RPMI7951 (cell line): ENCODE measurements at places on chromosomes 16 and 17.

- DNase-seq, result no peak
These were observed 393 bp downstream of the RNF166 start for GRCh38 chr16:88705801-88706228.

DNA sequence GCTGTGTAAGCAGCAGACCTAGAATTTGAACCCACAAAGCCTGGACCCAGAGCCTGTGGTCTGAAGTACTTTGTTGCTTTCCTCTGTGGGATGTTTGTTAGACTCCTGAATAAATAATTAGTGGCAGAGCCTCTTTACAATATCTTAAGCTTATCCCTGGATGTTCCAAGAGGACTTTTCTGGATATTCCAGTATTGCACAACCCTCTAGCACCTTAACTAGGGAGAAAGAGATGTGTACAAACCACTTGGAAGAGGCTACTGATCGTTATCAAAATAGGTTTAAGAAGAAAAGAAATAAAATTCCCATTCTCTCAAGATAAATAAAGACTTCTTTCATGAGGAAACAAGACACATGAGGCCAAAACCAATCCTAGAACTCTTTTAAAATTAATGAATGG is 632.4 kb downstream of the CDH11 start:
- peak; percentile 8 for DNase-seq

- no peak for DNase-seq
These were observed 51.1 kb downstream of the USP43 start for GRCh38 chr17:9696279-9697044.

GRCh38 chr17:9850151-9850550 is 24.4 kb downstream of the GLP2R start:
- no peak for DNase-seq

DNA sequence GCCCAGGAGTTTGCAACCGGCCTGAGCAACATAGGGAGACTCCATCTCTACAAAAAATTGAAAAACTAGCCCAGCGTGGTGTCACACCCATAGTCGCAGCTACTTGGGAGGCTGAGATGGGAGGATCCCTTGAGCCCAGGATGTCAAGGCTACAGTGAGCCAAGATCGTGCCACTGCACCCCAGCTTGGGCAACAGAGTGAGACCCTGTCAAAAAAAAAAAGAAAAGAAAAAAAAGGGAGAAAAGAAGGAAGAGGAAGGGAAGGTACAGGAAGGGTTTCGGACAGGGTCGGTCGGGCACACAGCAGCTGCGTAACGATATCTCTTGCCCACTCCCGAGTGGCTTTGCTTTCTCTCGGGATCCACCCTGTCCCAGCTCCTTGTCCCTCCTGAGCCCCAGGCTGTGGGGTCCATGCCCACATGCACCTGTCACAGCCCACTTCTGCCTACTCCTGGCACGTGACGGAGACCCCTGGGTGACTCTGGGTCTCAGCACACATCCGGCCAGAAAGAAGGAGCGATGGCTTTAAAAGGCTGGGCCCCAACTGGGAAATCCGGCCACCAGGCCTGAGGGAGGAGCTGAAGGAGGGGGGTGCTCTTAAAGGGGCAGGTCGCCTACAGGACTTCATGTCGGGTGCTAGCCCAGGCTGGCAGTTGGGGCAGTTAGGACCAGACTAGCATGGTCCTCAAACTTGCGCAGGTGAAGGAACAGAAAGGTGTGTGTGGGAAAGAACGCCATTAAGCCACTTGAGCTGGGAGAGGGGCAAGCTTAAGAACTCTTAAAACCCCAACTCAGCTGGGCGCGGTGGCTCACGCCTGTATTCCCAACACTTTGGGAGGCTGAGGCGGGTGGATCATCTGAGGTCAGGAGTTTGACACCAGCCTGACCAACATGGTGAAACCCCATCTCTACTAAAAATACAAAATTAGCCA is at the start of gene GHDC:
TSS of gene GHDC (minus strand) at position 526 of the 931 bp plus-strand sequence. CDS start 913 bp downstream, outside the sequence.
- peak; percentile 77 for DNase-seq

DNA sequence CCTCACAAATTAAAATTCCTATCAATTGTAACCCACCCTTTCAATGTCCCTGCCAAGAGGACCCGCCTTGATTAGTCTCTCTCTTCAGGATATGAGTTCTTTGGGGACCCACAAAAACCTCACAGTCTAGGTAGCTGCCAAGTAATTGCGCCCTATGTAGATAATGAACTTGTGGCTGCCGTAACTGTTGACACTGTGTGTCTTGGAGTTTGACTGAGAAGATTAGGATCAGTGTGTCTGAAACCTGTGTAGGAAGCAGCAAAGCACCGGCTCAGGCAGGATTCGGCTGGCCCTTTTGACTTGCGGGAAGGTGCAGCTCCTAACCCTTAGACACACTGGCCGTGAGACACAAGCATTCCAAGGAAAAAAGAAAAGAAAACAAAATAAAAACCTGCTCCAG is 17.8 kb upstream of the SLC6A4 start:
- no peak for DNase-seq

DNA sequence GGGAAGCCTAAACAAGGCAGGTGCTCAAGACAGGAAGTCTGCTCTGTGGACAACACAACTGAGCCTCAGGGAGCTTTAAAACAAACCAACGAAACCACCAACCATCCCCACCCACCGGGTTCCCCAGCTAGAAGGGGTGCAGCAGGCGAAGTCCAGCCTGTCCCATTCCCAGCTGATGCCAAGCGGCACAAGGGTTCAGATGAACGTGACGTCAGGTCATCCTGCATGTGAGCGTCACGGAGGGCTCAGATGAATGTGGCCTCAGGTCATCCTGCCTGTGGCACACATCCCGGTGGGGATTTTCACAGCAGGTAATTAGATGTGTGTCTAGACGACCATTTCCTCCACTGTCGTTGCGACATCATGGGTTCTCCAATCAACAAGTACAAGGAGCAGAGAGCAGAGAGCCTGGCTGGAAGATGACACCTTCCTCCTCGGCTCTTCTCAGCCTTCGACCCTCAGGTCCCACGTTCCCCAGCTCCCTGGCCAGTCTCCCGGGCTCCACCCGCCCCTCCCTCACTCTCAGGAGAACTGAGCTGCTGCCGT is 246.5 kb downstream of the FOXL1 start:
- peak; percentile 35 for DNase-seq

GRCh38 chr16:74020095-74020670 is 276.4 kb upstream of the PSMD7 start:
- DNase-seq, result no peak

DNA sequence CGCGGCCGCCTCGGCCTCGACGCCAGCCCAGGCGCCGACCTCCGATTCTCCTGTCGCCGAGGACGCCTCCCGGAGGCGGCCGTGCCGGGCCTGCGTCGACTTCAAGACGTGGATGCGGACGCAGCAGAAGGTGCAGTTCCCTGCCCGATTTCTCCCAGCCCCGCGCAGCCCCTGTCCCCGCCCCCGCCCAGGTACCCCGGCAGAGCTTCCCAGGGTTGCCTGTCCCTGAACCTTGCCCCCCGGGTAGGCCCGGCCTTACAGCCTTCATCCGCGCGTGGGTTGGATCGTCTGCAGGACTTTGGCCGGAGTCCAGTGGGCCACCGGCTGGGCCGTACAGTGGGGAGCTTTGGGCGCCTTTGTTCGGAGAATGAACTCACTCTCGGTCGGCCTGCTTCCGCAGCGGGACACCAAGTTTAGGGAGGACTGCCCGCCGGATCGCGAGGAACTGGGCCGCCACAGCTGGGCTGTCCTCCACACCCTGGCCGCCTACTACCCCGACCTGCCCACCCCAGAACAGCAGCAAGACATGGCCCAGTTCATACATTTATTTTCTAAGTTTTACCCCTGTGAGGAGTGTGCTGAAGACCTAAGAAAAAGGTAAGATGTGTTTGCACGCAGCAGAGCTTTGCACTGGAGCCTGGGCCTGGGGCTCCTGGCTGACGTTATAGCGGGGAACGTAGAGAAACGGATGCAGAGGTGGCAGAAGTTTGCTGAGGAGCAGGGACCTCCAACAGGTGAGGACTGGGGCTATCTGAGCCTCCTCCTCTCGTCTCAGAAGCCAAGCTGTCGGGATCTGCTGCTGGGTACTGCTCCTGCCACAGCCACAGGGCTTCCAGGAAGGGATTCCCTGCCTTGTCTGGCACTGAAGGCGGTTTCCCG is 593 bp downstream of the GFER start:
- DNase-seq, result peak; percentile 26

DNA sequence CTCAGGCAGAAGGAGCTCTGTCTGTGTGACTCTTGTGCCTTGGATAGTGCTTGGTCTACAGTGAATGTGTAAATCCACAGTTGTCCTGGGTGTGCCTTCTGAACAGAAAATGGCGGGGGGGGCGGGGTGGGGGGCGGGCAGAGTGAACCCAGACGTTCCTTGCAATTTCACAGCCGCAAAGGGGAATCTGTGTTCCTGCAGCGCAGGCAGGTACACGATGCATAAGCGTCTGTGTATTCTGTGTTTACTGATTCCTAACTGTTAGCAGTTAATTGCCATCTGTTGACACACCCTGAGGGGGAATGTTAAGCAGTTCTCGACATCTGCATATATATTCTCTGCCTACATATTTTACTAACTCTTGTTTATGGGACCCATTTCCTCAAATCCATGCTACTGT is 123.5 kb upstream of the ZFHX3 start:
- peak; percentile 22 for DNase-seq

DNA sequence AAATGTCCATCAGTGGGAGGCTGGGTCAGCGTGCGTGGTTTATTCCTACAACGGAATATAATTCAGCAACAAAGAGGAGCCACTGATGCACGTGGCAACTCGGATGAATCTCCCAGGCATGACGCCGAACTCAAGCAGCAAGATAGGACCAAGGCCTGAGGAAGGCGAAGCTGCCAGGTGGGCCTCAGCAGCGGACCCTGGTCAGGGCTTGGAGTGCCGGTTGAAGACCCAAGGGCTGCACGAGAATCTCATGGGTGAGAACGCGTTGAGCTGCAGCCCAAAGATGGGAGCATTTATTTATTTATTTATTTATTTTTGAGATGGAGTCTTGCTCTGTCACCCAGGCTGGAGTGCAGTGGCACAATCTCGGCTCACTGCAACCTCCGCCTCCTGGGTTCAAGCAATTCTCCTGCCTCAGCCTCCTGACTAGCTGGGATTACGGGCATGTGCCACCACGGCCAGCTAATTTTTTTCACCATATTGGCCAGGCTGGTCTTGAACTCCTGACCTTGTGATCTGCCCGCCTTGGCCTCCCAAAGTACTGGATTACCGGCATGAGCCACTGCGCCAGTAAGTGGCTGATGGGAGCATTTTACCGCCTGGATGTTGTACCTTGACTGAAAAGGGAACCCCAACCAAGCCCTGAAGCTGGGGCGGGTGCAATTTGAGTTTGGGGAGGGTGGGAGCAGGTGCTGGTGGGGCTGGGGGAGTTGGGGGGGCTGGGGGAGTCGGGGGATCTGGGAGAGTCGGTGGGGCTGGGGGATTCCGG is 18.1 kb upstream of the BAHCC1 start:
- no peak for DNase-seq
